Calu3 (cell line): ENCODE measurements at places on chromosomes 6 and 20. TPM values are rescaled to one million over a fixed set of nuclear protein-coding genes. Genes with fewer than 3 reads are reported as not detected.

GRCh38 chr6:37960139-37960935 lies 140.8 kb downstream of the ZFAND3 start:
- H3K4me1 ChIP-seq: no peaks in the 10 kb centered on the region
- DNase-seq: no peak
- no peak overlapping the region for H3K4me3 ChIP-seq
- peaks cover 10% of the 10 kb centered on the region for H3K36me3 ChIP-seq

Gene TAP1
- 75.1 and 141 TPM in 2 replicates for total RNA-seq

Gene GPR6
- total RNA-seq: not detected in 2 replicates

- no peaks in the 10 kb centered on the region for H3K36me3 ChIP-seq
- no peak for DNase-seq
- H3K27me3 ChIP-seq: no peaks in the 10 kb centered on the region
- H3K27ac ChIP-seq: no peak overlapping the region
- H3K4me3 ChIP-seq: no peak overlapping the region
Observed at GRCh38 chr6:12472601-12473038, 182.5 kb downstream of the EDN1 start.

DNA sequence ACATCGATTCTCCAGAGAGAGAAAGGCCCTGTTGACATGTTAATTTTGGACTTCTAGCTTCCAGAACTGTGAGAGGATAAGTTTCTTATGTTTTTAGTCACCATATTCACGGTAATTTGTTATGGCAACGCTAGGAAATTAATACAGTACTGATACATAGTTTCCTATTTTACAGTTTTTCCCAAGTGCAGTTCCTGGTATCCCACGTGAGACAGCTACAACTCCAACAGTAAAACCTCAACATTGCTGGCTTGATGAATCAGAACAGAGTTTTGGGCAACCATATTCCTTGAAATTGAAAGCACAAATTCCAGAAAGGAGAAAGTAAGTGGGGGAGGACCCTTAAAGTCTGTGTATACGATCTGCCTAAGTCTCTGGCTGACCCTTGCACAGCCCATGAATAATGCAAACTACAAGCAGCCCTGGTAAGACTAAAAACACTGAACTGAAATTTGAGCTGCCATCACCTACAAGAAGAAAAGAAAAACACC lies 505.1 kb upstream of the NRSN1 start:
- H3K27me3 ChIP-seq: no peaks in the 10 kb centered on the region
- no peak overlapping the region for H3K4me3 ChIP-seq
- DNase-seq: no peak
- H3K4me1 ChIP-seq: no peaks in the 10 kb centered on the region
- H3K27ac ChIP-seq: no peak overlapping the region
- no peaks in the 10 kb centered on the region for H3K36me3 ChIP-seq

GRCh38 chr6:17393892-17394631 lies 667 bp downstream of the CAP2 start:
- peak overlapping the region; percentile 69 for H3K27ac ChIP-seq
- peak overlapping the region; percentile 72 for H3K4me3 ChIP-seq
- no peaks in the 10 kb centered on the region for H3K27me3 ChIP-seq
- DNase-seq: peak; percentile 52
- no peaks in the 10 kb centered on the region for H3K4me1 ChIP-seq

GRCh38 chr20:32285082-32285620 lies 7.7 kb downstream of the KIF3B start:
- DNase-seq: no peak
- no peak overlapping the region for H3K4me3 ChIP-seq
- no peaks in the 10 kb centered on the region for H3K27me3 ChIP-seq
- H3K36me3 ChIP-seq: peaks cover 4% of the 10 kb centered on the region
- no peak overlapping the region for H3K27ac ChIP-seq
- H3K4me1 ChIP-seq: peaks cover 41% of the 10 kb centered on the region

GRCh38 chr6:139605350-139605749 lies 230.9 kb upstream of the CITED2 start:
- H3K4me3 ChIP-seq: no peak overlapping the region
- H3K27me3 ChIP-seq: no peaks in the 10 kb centered on the region
- peaks cover 5% of the 10 kb centered on the region for H3K4me1 ChIP-seq
- DNase-seq: no peak

- DNase-seq: peak; percentile 82
- H3K4me3 ChIP-seq: peak overlapping the region; percentile 86
- peaks cover 24% of the 10 kb centered on the region for H3K4me1 ChIP-seq
- peak overlapping the region; percentile 89 for H3K27ac ChIP-seq
Observed at GRCh38 chr6:27495386-27496135, 22.7 kb upstream of the ZNF184 start.

GRCh38 chr6:165846123-165846966 lies 183.3 kb upstream of the PDE10A start:
- peaks cover 18% of the 10 kb centered on the region for H3K4me1 ChIP-seq
- H3K27me3 ChIP-seq: no peaks in the 10 kb centered on the region
- peaks cover 6% of the 10 kb centered on the region for H3K36me3 ChIP-seq
- peak overlapping the region; percentile 47 for H3K27ac ChIP-seq
- peak overlapping the region; percentile 72 for H3K4me3 ChIP-seq

DNA sequence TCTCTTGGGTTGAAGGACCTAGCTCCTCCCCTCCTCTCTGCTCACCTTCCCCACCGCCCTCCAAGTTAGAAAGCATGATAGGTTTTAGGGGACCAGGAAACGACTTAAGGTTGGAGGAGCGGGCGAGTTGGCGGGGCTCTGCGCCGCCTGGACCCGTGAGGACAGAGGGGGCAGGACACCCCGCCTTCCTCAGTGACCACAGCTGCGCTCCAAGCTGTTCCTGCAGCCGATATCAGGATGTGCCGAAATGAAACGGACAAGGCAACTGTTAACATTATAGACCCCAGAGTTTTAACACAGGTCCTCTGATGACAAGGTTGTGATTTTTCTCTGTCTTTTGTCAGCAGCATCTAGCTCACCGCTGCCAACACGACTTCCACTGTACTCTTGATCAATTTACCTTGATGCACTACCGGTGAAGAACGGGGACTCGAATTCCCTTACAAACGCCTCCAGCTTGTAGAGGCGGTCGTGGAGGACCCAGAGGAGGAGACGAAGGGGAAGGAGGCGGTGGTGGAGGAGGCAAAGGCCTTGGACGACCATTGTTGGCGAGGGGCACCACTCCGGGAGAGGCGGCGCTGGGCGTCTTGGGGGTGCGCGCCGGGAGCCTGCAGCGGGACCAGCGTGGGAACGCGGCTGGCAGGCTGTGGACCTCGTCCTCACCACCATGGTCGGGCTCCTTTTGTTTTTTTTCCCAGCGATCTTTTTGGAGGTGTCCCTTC lies at the start of gene GRM1:
TSS of gene GRM1 (plus strand) at position 212 of the 722 bp plus-strand sequence. CDS start at position 668, 456 bp downstream.
- no peaks in the 10 kb centered on the region for H3K36me3 ChIP-seq
- DNase-seq: no peak
- no peak within 1 kb of the TSS for H3K4me3 ChIP-seq
- H3K27me3 ChIP-seq: no peaks in the 10 kb centered on the region
- no peaks in the 10 kb centered on the region for H3K4me1 ChIP-seq

DNA sequence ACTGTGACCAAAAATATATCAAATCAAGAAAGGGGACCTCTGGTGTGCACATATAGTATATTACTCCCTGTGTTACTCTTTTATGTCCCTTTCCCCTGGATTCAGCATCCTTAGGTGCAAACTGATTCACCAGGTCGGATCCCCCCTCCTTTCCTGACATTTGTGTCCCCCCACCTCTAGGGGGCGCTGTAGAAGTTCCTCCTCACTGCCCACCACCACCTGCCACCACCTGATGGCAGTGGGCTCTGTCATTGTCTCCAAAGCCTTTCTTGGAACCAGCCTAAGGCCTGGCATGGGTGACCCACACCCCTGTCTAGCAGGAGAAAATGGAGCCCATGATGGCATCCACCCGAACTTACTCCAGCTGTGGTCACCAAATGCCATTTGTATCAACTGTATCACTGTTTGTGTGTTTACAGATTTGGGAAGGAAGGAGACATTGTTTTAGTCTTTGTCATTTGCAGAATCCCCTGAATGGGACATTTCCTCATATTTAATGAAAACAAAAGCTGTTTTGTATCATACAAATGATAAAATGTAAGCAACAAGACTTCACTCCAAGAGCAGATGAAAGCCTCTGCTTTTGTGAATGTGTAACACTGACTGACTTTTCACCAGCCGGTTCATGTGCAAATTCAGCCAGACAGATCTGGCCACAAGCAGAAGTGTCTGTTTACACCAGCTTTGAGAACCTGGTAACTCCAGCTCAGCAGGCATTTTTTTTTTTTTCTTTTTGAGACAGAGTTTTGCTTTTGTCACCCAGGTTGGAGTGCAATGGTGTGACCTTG lies 66.2 kb downstream of the ARMC2 start:
- DNase-seq: peak; percentile 64
- H3K27me3 ChIP-seq: no peaks in the 10 kb centered on the region
- no peak overlapping the region for H3K27ac ChIP-seq
- no peaks in the 10 kb centered on the region for H3K4me1 ChIP-seq
- H3K36me3 ChIP-seq: no peaks in the 10 kb centered on the region

GRCh38 chr20:36819659-36820058 lies 46.1 kb upstream of the DSN1 start:
- no peak overlapping the region for H3K4me3 ChIP-seq
- no peak overlapping the region for H3K27ac ChIP-seq
- no peaks in the 10 kb centered on the region for H3K27me3 ChIP-seq
- H3K4me1 ChIP-seq: no peaks in the 10 kb centered on the region

DNA sequence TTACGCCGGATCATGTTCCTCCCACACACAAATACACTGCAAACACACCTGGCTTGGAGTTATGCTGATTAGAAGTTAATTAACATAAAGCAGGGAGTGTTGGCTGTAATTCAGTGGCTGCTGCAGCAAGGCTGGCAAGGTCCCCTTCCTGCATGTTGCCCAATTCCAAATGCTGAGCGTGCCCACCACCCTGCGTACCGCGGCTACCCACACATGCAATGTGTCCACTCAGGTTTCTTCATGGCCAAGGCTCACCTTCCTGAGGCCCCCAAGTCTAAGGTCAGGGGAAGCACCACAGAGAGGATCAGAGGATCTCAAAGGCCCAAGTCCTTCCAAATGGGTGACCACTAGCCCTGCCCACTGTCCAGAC lies 11.6 kb upstream of the PRND start:
- H3K36me3 ChIP-seq: no peaks in the 10 kb centered on the region
- no peak overlapping the region for H3K27ac ChIP-seq
- H3K4me3 ChIP-seq: no peak overlapping the region
- DNase-seq: no peak
- H3K4me1 ChIP-seq: peaks cover 8% of the 10 kb centered on the region

Gene UST
- total RNA-seq: 2.4 TPM in 2 replicates

GRCh38 chr20:18628330-18628920 lies 40.6 kb downstream of the DTD1 start:
- peak; percentile 26 for DNase-seq
- no peaks in the 10 kb centered on the region for H3K4me1 ChIP-seq
- peaks cover 3% of the 10 kb centered on the region for H3K36me3 ChIP-seq
- H3K27me3 ChIP-seq: no peaks in the 10 kb centered on the region
- H3K4me3 ChIP-seq: no peak overlapping the region

GRCh38 chr20:60292001-60292520 lies 333.8 kb downstream of the CDH26 start:
- H3K27me3 ChIP-seq: no peaks in the 10 kb centered on the region
- no peak for DNase-seq
- no peaks in the 10 kb centered on the region for H3K36me3 ChIP-seq
- H3K4me3 ChIP-seq: no peak overlapping the region

DNA sequence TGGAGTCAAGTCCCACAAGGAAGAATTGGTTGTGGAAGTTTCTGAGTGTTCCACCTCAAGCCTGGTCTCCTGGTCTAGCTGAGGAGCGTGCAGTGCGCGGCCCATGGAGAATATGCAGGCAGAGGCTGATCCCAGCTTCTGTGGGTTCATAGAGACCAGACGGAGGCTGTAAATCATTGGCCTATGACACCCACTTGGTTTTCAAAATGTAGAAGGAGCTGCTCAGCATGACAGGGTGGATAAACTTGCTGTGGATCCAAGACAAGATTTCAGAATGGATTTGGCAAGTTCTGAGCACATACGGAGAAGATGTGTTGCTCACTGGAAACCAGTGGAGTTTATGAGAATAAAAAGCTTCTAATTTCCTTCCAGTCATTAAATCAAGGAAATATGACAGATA lies 744 bp downstream of the KIF25 start:
- peaks cover 82% of the 10 kb centered on the region for H3K27me3 ChIP-seq
- H3K27ac ChIP-seq: no peak overlapping the region
- DNase-seq: no peak
- no peaks in the 10 kb centered on the region for H3K4me1 ChIP-seq
- no peaks in the 10 kb centered on the region for H3K36me3 ChIP-seq
- H3K4me3 ChIP-seq: no peak overlapping the region

DNA sequence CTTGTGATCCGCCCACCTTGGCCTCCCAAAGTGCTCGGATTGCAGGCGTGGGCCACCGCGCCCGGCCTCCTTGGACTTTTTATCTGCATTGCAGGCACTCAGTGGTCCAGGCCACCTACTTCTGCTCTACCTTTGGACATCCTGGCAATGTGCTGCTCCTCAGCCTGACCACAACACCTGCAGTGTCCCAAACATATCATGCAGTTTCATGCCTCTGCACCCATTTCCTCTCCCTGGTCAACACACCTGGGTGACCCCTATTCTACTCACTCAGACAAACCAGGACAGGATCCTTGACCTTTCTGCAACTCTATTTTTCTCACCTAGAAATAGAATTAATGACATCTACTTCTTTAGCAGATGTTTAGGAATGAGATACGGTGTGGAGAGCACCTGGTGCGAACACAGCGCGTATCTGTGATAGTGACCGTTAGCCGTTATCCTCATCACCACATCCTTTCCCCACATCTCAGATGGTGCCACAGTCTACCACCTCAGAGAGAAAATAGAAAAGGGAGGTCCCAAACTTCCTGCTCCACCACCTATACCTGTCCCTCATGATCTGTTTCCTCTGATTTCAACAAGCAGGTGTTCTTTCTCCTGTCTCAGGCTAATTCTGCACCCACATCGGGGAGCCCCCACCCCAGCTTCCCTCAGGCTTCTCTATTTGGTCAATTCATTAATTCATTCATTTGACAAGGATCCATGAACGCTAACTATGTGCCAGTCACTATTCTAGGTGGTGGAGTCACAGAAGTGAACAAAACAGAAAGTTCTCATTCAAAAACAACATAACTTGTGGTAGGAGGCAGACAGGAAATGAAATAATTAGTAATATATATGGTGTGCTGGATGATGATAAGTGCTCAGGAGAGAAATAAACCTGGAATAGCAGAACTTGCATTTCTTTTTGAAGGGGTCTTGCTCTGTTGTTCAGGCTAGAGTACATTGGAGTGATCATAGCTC lies 4.3 kb upstream of the BTN3A2 start:
- no peaks in the 10 kb centered on the region for H3K4me1 ChIP-seq
- H3K4me3 ChIP-seq: no peak overlapping the region
- no peak for DNase-seq
- no peaks in the 10 kb centered on the region for H3K36me3 ChIP-seq
- no peak overlapping the region for H3K27ac ChIP-seq

- H3K27ac ChIP-seq: no peak overlapping the region
- H3K36me3 ChIP-seq: no peaks in the 10 kb centered on the region
- no peak for DNase-seq
- H3K27me3 ChIP-seq: no peaks in the 10 kb centered on the region
- no peaks in the 10 kb centered on the region for H3K4me1 ChIP-seq
Observed at GRCh38 chr6:155980768-155981079, 525.1 kb upstream of the NOX3 start.
